GM12891 (cell line): ENCODE measurements at places on chromosomes 4 and X.

DNA sequence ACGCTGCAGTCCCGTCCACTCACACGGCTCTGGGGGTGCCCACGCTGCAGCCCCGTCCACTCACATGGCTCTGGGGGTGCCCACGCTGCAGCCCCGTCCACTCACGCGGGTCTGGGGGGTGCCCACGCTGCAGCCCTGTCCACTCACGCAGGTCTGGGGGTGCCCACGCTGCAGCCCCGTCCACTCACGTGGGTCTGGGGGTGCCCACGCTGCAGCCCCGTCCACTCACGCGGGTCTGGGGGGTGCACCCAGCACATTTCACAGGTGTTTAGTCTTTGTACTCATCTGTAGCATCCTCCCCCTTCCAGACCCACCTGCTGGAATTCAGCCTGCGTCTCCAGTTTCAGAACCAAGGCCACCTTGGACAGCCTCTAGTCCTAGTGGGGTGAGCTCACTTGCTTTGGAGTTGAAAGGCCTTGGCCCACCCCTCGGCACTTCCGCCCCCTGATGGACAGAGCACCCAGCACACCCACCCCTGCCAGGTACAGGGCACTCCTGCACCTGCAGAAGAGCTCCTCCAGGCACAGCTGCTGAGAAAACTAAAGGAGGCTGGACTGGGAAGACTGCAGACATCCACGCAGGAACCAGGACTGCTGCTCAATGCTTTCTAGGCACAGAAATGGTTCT is 73.0 kb downstream of the ABLIM2 start:
- DNase-seq, result no peak

DNA sequence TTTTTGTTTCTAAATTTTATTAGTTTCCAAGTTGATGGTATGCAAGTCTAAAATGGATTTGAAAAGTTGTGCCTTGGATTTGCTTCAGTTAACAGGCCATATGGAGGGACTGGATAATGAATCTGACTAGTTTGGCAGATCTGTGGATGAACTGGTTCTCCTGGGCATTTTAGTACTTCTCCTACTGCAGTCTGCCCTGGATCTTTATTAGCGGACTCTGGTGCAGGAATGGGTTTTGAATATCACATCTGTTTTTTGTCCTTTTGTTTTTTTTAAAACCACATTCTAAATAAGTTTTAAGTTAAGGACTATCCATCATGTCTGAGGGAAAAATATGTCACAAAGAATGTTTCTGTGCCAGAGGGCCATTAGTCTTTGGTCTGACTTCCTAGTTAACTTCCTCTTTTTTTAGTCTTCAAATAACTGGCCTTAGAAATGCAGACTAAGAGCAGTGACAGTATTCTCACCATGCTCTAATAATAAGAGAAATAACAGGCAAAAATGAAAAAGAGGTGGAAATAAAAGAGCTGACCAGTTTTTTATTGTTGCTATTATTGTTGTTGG is 13.9 kb upstream of the DCK start:
- DNase-seq, result no peak

GRCh38 chr4:105594099-105595010 is 41.9 kb downstream of the ARHGEF38 start:
- DNase-seq, result no peak

GRCh38 chr4:105246712-105247111 is 100.0 kb downstream of the TET2 start:
- DNase-seq, result no peak

DNA sequence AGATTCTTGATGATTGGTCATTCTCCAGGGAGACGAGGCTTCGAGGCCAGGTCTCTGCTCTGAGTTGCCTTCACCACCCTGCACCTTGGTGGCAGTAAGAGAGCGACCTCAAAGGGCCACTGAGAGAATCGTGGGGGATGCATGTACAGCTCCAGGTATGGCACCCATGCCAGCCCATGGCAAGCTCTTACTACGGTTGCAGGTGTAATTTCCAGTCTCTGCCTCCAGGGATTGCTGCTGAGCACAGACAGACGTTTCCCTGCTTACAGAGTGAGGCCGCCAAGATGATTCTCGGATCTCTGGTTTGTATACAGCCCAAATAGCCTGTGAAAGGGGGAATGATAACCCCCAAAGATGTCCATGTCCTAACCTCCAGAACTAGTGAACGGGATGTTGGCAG is 16.3 kb upstream of the DRD5 start:
- DNase-seq, result peak; percentile 17

DNA sequence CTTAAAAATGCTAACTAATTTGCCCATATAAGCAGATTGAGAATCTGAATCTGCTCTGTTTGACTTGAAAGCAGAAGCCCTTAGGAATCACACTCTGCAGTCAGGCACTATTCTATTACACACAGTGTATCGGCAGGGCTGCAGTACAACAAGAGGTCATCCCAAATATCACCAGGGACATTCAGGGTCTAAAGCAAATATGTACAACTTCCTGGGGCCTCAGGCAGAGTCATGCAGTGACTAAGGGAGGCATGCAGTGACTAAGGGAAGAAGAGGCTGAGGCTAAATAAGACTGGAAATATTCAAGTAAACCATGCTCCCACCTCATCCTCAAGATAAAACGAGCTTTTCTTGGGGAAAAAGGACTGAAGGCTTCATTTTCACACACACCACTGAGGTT is 20.9 kb downstream of the MAPK10 start:
- DNase-seq, result no peak

- no peak for DNase-seq
These were observed 70.8 kb upstream of the HHIP start for GRCh38 chr4:144575181-144575580.

GRCh38 chr4:81454948-81455347 is 16.8 kb downstream of the RASGEF1B start:
- no peak for DNase-seq

DNA sequence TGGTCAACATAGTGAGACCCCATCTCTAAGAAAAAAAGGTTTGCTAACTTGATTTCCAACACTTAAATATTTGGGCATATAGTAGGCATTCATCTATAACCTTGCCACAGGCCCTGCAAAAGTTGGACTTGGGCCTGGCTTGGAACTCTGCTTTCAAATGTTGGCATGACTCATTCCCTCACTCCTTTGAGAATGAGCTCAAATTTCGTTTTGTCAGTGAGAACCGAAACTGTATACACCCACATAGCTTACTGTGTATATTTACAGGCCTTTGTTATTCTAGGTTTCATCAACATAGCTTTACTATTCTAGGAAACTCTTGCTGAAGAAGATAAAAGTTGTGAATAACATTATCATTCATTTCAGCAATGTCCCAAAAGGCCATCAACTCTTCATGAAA is 88.7 kb upstream of the ELOVL6 start:
- DNase-seq, result peak; percentile 46

DNA sequence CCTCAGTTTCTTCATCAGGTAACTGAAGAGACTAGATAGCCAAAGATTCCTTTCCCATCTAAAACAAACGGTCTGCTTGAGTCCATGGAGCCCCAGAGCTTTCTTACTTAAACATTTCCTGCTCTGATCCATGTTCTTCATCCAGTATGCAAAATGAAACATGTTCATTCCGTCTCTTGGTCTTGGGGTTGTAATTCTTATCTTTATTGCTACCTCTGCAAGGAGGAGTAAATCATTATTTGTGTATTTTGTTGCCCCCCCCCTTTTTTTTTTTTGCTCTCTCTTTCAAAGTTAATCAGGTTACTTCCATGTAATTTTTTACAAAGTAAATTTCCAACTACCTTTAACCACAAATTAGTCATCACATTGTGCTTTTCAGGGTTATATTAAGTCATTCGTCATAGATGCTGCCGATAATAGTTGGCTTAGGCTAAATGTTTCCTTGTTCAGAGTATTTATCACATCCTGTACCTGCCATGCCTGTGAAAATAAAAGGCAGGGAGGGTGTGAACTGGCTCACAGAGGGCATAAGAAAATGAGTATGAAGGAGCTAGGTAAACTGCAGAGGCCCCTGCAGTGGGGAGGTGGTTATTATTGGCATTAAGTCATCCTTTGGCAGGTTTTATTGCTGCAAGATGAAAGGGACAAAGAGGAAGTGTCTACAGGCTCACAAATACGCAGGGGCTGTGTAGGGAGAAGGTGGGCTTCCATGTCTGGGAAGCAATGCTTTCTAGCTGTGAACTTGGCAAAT is 76.7 kb upstream of the HS3ST1 start:
- DNase-seq, result no peak

DNA sequence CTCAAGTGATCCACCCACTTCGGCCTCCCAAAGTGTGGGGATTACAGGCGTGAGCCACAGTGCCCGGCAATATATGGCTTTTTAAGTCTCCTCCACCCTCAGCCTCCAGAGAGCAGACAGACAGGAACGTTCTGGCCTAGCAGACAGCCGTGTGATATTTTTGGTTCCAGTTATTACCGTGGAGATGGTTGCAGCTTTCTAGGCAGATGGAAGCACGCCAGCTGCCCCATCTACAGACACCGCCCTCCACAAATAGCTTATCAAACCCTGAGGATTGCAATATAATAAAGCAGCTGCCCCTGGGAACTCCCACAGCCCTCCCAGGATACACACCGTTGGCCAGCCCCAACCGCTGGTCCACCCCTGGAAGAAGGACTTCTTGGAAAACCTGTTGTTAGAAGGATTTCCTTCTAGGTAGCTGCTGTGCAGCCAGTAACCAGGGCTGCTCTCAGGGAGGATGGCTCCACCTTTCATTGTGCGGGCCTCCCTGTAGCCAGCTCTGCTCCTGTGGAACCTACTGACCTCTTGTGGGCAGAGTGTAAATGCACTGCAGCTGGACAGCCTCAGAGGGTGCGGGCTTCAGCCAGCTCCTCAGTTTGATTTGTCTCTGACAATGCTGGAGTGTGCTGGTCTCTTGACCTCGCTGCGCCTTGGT is 44.0 kb downstream of the SLC25A5 start:
- peak; percentile 25 for DNase-seq

DNA sequence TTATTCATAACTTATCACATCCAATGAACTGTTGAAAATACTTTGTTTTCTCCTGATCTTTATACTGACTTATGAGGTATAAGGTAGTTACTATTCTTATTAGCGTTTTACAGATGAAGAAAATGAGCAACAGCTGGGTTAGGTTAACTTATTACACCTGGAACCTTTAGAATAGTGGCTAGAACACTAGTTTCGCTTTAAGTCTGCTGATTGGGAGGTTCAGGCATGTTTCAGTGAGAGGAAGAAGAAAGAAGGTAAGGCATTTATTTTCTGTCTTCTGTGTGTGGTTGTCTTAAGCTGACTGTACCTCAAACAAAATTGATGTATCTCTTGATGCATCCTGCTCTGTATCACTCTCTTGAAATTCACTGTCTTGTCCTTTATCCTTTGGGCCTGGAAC is 302.5 kb downstream of the GRID2 start:
- no peak for DNase-seq

GRCh38 chr4:2745981-2746806 is 9.9 kb downstream of the TNIP2 start:
- DNase-seq, result peak; percentile 87

GRCh38 chr4:8176547-8177399 is 18.2 kb upstream of the ABLIM2 start:
- DNase-seq, result peak; percentile 72

GRCh38 chr4:81095389-81095788 is 64.9 kb downstream of the BMP3 start:
- DNase-seq, result no peak

GRCh38 chr4:72679666-72680065 is 110.6 kb upstream of the ADAMTS3 start:
- DNase-seq, result no peak

GRCh38 chrX:132671229-132671641 is 182.4 kb upstream of the MBNL3 start:
- DNase-seq, result no peak

- DNase-seq, result no peak
These were observed 9.9 kb downstream of the ABCG2 start for GRCh38 chr4:88148560-88148959.

- DNase-seq, result no peak
These were observed 238.5 kb downstream of the EVC2 start for GRCh38 chr4:5469861-5470260.

GRCh38 chr4:7332216-7333023 is 102.3 kb downstream of the PSAPL1 start:
- DNase-seq, result no peak

DNA sequence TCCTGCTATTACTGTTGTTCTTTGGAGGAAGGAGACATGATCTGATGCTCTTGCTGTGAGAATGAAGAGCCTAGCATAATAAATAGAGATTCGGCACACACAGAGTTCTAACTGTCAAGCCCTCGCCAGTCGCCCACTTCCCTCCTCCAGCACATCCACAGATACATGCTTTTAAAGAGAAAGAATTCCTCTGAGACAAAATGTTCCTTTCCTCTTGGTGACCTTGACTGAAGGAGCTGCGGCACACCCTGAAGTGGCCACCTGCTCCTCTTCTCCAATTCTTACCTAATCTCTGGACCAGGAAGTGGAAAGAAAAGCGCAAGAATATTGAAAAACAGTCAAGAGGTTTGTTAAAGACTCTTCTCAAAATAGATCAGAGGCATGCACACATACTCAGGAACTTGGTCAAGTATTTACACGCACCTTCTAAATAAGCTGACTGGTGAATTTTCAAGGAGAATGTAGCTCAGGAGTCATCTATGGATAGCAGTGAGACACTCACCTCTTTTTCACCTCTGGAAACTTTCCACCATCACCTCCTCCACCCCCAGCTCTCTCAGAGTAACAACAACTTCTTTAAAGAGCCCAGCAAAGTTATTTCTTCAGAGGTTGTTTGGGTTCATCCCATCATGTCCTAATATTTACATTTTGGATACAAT is 95.4 kb downstream of the PARM1 start:
- no peak for DNase-seq

GRCh38 chr4:162853788-162854187 is 312.9 kb downstream of the NAF1 start:
- DNase-seq, result no peak

GRCh38 chrX:129347291-129347690 is 176.0 kb downstream of the SMARCA1 start:
- no peak for DNase-seq

GRCh38 chr4:77994194-77994721 is 62.9 kb upstream of the FRAS1 start:
- DNase-seq, result peak; percentile 8

- no peak for DNase-seq
These were observed 71.3 kb upstream of the PUDP start for GRCh38 chrX:7219153-7219705.

DNA sequence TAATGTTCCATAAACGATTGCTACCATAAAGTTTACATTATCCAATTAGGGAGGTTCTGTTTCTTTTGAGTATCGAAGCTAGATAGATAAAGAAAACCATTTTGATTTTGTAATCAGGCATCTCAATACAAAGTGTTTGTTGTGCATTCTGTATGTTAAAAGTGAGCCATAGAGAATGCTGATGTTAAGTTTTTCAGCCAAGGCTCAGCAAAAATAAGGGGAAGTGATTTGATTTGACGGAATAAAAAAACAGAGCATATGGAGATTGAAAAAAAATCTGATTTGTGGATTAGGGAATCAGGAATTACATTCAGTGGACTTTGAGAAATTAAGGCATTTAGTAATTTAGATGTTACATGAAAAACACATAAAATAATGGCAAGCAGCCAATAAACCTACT is 314.8 kb downstream of the PPP3CA start:
- DNase-seq, result no peak
